ENCODE measurements at places on chromosomes 2 and 18.

GRCh38 chr2:12720754-12721378 is 4.1 kb downstream of the TRIB2 start:
- DNase-seq: no peak

DNA sequence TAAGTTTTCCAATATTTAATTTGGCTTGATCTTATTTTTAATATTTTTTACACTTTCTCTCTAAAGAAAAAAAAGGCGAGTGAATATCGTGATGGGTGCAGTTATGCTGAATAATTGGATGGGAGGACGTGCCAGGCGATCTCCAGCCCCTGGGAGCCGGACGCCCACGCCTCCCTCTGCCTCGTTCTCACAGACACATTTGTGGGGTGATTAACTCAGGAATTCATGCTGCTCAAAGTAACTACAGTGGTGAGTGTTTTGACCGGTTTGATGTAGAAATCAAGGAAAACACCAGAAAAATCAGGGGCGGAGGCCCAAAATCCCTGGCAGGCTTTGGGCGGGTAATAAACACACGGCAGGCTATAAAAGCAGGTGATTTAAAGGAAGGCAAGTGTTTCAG is 736.8 kb upstream of the SALL3 start:
- no peak for DNase-seq

DNA sequence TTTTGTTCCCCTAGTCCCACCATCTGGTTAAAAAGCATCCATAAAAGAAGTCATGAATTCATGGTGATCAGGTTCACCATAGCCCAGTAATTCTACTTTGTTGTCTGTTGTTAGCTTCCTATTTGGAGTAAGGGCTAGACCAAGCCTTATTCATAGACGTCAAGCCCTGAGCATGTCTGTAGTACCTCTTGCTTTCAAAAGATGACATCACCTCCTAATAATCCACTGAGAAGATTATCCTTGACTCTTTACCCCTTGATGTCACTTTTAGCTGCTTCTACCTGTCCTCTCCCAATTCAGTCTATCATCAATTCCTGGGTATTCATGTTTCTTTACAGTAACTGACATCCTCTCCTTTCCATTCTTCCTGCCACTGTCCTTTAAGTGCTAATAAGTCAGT is 90.1 kb downstream of the EML6 start:
- no peak for DNase-seq

GRCh38 chr2:207768168-207768865 is 1.4 kb downstream of the FZD5 start:
- peak; percentile 13 for DNase-seq

DNA sequence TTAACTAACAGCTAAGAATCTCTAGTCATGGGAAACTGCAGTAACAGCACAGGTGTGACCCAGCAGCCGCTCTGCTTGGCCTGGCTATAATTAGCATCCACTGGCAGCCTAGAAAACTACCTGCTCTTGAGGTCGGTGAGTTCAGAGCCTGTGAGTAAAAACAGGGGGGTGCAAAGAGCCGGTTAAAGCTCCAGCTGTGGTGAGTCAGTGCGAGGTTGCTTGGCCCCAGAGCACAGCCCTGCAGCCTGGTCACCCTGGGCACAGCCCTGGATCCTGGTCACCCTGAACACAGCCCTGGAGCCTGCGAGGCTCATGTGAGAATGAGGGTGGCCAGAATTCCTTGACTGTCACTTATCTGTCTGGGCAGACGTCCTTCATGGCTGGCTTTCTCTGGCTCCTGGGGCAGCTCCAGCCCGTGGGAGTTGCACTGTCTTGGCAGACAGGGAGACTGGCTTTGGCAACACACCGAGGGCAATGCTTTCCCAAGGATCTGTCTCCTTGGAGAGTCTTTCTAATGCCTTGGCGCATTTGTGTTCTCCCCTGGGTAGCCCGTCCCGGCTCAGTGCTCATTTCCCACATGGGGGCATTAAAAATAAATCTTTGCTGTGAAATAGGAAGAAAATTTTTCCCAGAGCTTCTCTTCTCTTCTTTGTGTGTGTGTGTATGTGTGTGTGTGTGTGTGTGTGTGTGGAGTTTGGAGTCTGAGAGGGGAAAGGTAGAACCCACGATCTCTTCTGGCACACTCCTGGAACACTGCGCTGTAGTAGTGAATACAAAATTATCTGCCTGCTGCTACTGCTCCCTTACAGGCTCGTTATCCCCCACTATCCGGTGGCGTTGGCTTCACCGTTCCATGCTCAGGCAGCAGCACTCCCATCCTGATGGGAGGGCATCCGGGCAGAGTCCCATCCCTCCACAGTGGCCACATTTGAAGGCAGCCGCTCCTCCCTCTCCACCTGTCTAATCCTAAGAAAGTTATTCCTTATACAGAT is 250.2 kb upstream of the MEX3C start:
- no peak for DNase-seq

- no peak for DNase-seq
These were observed 67.2 kb downstream of the CUL3 start for GRCh38 chr2:224517963-224518362.

DNA sequence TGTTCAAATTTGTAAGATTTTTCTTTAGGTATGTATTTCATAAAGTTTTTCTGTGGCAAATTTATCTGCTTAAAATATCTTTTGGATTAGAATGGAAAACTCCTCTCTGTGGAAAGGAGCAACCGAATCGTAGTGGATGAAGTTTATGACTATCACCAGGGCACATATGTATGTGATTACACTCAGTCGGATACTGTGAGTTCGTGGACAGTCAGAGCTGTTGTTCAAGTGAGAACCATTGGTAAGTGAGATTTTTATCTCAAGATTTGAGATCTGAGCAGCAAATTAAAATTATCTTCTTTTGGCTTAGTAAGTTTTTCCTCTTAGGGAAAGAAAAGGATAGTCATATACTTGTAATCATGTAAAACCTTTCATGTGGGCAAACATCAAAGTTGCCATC is 14.2 kb downstream of the IL18RAP start:
- no peak for DNase-seq

DNA sequence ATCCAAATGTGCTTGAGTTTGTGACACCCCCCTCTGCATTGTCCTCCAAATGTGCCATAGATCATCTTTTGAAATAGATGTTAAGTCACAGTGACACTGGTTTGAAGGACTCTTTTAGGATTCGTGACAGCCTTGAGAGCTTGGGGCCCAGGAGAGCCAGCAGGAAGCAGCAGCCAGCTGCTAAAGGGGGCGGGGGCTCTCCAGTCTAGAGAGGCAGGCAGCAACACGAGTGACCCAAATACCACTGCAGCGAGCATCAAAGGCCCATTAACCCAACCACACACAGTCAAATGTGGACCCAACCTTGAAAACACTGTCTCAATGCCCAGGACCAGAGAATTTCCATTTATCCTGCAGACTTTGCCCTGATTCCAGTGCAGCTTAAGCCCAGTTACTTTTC is 75.6 kb downstream of the ZBTB7C start:
- DNase-seq: no peak

DNA sequence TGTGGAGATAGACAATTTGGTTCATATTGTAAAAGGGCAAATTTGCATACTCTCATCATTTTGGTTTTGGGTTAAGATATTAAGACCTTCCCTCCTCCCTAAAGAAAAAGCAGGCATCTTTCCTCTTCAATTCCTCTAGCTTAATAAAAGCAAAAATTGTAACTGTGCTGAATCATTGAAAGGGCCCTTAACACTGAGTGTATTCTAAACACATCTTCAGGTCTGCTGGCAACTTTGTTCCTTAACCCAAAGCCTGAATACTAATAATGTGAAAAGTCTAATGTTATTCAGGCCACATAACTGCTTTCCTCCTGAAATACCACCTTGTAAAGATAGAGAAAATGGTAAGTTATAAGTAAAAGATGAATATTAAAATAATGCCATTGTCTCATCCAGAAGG is 1200.5 kb upstream of the FAM98A start:
- DNase-seq: no peak

DNA sequence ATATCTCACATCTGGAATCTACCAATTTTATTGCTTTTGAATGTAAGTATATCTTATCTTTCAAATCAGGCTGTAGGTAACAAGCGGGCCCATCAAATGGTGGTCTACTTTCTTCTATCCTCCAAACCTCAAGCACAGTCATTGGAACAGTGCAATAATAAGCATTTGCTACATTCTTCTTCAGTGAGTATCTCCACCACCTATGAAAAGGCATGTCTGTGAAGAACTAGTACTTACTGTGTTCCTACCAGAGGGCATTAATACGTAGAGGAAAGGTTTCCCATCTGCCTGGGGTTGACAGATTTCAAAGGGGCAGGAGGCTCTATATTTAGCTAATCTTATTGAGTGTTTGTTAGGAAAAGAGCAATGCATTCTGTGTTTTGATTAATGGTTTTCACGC is 411.1 kb downstream of the NCKAP5 start:
- no peak for DNase-seq

DNA sequence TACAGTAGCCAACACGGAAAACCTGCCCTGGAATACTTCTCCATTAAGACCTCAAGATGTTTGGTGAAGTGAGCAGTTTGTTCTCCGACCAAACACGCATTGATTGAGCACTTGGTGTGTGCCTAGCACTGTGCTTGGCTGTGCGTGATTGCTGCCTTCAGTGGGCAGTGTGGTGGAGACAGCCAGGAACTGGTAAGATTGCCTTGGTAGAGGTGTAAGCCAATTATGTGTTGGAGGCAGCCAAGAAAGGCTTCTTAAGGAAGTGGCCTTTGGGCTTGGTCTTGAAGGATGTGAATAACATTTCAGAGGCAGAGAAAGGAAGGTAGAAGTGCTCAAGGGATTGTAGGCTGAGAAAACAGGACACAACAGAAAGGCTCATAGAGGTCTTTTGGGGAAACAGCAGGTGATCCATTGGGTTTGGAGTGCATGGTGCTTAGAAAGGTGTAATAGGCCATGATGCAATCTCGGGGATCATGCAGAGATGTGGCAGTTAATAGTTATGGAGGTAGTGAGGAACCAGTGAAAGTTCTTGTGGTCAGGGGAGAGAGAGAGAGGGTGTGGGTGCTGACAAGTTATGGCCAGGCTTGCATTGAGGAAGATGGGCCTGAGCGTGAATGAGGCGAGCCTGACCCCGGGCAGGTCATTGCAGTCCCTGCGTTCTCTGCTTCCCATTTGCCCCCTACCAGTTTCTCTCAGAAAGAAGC is 6.3 kb downstream of the B3GNT2 start:
- DNase-seq: no peak

DNA sequence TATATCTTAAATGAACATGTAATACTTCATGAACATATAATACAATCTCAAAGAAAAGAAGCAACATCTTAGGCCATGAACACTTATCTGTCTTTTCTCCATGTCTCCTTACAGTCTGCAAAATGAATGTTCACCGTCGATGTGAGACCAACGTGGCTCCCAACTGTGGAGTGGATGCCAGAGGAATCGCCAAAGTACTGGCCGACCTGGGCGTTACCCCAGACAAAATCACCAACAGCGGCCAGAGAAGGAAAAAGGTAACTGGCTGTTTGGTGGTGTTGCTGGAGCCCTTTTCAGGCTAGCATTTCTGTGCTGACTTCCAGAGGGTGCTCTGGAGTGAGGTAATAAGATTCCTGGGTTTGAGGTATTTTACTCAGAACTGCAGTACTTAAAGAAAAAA is 295.9 kb upstream of the EPAS1 start:
- DNase-seq: no peak

DNA sequence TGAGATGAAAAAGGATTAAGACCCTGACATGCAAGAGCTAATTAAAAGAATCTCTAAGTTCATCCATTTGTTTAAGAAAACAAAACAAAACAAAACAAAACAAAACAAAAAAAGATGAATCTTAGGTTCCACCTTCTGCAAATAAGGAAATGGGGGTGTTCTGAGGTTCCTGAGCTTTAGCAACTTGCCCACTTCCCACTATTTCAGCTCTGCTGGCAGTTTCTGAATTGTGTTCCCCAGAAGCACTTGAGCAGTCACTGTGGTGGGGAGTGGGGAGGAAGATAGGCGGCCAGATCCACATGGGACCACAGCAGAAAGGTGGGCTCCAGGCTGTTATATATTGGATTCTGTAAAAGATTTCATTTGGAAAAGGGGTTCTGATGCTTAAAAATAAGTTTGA is 20.3 kb downstream of the INO80C start:
- no peak for DNase-seq

DNA sequence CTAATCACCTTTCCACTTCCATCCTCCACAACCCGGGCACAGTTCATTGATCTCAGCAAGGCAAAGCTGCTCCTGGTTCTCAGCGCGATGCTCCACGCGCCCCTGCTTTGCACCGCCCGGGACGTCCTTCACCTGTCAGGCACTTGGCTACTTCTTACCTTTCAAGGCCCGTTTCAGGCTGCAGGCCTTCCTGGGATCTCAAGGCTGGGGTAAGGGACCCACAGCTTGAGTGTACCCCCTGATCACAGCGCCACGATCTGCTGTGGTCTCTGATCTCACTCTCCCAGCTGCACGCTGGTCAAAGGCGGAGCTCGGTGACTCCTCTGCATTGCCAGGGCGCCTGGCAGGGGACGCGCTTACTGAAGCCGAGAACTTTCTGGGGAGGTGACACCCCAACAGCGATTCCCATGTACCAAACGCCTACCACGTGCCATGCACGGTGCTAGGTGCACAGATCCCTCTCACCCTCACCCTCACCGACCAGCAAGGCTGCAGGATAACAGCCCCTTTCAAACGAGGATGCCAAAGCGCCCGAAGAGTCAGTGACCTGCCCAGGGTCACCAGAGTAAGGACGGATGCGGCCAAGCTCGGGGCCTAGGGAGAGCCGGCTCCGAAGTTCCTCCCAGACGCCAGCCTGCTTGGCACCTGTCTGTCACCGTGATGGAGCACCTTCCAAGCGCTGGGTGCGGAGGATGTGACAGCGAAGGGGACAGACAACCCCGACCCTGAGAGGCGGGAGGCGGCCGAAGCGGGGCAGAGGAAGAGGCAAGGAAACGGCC is 818 bp downstream of the ITGB1BP1 start:
- DNase-seq: peak; percentile 31

DNA sequence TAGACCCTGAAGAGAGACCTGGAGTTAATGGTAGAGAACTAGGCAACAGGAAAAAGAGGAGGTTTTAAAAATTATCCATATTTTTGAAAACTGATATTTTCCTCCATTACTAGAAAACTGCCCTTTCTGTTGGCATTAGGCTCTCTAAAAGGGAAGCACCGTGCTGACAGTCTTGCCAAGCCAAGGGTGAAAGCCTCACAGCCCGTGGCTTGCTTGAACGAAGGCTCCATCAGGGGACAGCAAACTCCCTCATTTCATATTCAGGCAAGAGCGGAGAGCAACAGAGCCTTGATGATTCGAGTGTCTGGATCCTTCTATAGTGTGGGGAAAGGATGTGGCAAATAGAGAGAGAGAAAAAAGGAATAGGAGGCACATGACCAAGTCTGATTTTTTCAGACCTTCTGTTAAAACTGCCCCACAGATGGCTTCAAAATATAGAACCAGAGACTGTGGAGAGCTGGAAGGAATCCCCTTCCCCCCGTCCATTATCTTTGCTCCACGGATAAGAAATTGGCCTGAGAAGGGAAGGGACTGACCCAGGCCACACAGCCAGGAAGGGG is 67.0 kb downstream of the CACNB4 start:
- no peak for DNase-seq

DNA sequence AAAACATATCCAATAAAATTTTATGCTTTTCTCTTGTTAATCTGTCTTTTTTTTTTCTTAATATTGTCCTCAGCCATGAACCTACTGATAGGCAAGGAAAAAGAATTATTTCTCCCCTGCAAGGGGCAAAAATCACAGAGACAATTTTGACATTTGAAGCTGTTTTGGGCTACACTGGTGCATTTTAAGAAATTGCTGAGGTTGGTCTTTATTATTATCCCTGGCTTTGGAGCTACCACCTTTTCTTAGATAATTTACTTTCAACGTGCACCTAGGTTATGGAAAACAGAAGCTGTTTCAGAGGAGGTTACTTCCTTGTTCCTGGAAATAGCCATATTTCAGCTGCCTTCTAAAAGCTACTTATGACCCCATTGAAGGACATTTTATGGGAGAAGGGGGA is 195.5 kb upstream of the KYNU start:
- DNase-seq: no peak

GRCh38 chr2:120320318-120320851 is 25.6 kb upstream of the INHBB start:
- no peak for DNase-seq

Measured in stimulated activated CD4-positive, alpha-beta T cell treated with anti-CD3 and anti-CD28 coated beads, Interleukin-12 subunit alpha, Interleukin-12 subunit beta, amount 100 ng/mL, for 4 hours (primary cell).